ENCODE measurements at places on chromosomes 16 and 17.

DNA sequence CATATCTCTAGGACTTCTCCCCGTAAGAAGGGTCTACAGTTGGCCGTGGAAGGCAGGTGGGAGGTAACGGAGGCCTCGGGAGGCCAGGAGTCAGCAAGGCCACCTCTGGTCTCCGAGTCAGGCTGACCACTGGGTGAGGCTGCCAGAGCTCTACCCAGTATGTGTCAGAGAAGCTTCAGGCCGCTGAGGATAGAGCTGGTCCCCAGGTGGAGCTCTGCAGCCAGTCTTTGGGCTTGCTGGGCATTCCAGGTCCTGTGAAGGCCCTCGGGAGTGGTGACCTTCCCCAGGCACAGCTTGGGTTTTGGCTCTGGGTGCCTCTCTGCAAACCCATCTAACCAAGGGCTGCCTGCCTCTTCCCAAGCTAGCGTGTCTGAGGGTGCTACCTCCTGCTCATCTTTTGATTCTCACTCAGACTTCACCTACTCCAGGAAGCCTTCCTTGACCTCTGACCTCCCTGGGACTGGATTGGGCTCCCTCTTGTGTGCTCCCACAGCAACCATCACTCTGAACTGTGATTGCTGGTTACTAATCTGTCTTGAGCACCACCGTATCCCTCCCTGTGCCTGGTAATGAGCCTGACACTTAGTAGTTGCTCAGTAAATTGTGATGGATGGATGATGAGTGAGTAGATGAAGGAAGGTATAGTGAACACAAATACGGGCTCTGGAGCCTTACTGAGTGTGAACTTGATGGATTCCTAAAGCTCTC is 22.3 kb downstream of the RHBDL3 start:
- no peak for DNase-seq

- no peak for DNase-seq
Measured at GRCh38 chr16:87046235-87046634, 271.0 kb downstream of the C16orf95 start.

- DNase-seq = no peak
Measured at GRCh38 chr17:17514361-17514992, 18.3 kb upstream of the RASD1 start.

DNA sequence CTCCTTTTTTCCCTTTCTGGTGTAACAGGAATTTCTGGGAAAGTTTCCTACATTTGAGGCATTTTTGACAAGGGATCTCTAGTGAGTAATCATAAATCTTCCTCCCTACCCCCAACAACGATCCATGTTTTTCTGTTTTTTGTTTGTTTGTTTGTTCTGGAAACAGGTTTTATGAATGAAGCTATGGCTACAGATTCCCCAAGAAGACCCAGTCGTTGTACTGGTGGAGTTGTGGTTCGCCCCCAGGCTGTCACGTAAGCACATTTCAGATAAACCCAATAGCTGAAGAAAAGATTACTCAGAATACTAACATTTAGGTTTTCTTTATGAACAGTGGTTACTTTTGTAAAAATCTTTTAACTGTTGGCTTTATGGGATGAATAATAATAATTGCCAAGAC is 1.6 kb downstream of the BCAS3 start:
- DNase-seq = no peak

DNA sequence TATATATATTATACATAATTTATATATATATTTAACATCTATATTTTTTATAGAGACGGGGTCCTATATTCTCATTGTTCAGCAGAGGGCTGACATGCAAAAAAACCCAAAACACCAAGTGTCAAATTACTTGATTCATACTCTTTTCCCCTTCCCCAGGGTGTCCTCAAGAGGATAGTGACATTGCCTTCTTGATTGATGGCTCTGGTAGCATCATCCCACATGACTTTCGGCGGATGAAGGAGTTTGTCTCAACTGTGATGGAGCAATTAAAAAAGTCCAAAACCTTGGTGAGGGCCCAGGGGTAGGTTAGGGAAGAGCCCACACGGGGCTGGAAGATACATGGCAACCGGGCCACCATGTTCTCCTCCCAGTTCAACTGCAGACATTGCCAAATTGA is 11.0 kb downstream of the ITGAM start:
- no peak for DNase-seq

DNA sequence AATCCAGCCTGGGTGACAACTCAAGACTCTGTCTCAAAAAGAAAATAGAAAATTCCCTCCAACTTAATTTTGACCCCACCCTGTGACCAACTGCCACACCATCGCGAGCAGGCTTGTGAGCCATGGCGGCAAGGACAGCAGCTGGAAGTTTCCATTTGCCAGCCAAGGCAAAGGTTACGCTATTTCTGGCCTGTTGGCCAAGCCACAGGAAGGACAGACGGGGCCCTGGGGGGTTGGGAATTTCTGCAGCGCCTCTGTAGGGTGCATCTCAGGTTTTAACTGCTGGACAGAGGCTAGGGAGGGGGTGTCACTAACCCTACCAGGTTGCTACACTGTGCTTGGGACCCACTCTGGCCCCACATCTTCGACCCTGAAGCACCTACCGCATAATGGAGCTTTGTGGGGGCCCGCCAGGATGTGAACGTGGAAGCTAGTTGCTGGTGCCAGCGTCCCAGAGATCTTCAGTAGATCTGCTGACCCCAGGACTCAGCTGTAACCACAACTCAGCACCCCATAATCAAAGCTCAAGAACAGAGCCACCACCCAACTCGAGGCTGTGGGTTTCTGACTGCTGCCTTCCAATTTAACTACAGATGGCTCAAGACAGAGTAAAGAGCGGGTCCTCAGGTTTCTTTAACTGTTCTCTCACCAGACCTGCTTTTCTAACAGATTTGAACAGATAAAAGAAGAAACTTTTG is 10.9 kb downstream of the KIFC3 start:
- no peak for DNase-seq

GRCh38 chr17:17181666-17182597 is 24.2 kb downstream of the PLD6 start:
- DNase-seq = no peak

- DNase-seq = peak; percentile 90
Measured at GRCh38 chr17:7561589-7562207, at the start of gene SENP3. SENP3 (plus strand) TSS chr17:7561919; CDS start chr17:7563077, 1,158 bp downstream.

DNA sequence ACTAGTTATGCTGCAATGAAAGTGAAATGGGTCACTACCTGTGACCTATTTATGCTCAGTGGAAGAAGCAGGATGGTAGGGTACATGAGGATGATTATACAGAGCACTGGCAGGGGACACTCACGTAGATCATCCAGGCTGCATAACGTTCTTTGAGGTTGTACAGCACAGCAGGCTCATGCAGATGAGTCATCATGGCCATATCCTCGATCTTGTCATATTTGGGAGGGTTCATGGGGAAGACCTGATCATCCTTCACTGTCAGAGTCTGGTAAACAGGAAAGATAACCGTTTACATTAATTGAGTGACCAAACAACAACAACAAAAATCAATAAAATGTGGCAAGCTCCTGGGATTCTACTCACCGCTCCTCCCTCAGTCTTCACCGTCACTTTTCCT is 2.1 kb downstream of the MYH2 start:
- DNase-seq = no peak

DNA sequence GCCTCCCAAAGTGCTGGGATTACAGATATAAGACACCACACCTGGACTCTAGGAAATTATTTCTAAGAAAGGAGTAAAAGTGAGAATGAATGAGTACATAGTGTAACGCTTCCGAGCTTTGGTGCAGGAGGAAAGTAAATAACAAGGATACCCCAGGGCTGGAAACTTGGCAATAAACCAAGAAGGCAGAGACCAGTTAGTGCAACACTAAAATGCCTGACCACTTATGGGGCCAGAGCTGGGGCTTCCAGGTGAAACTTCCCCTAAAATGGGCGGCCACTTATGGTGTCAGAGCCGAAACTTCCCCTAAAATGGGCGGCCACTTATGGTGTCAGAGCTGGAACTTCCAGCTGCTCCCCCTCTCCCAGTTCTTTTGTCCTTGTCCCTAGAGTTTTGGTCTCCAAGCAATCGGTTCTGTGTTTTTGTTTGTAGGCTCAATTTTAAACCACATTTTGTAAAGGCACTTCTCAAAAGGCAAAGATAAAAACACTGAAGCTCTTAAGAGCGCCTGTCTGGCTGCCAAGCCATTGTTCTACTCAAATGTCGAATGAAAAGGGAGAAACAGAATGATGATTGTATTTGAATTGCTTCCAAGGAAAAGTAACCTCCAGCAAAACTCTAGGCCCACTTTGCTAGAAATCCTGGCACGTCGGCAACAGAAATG is 63.9 kb downstream of the NXN start:
- DNase-seq = no peak

- DNase-seq = no peak
Measured at GRCh38 chr17:70034158-70034557, 40.9 kb upstream of the KCNJ16 start.

GRCh38 chr17:42325026-42325425 is 36.7 kb downstream of the STAT5A start:
- no peak for DNase-seq

GRCh38 chr17:73485130-73485529 is 159.1 kb downstream of the SDK2 start:
- DNase-seq = no peak

DNA sequence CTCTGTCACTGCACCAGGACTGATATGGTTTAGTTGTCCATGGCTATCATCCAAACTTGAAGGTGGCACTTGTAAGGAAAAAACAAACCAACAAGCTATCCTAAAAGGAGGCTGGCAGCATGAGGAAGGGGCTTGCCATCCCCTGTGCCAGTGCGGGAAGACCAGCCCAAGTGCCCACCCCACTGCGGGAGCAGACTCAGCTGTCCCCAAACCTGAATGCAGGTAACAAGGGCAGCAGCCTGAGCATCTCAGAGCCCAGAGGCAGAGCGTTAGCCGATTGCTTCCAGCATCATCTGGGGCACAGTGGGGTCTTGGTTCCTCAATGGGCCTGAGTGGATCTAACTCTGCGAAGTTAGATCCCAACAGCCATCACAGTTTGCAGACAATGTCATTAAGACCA is 29.2 kb upstream of the C16orf78 start:
- no peak for DNase-seq

DNA sequence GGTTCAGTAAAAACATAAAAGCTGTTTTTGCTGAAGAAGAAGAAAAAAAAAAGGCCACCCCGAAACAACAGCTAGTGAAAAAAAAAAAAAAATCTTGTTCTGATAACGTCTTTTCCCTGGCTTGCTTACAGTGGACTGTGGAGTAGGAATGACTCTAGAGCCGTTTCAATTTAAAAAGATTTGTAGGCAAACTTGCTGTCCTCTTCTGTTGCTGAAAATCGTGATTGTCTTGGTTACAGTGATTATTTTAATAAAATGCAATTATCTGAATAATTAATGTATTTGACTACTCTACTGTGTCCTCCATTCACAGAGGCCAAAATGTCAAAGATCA is 190.6 kb upstream of the TBX2 start:
- no peak for DNase-seq

GRCh38 chr17:29214215-29215146 is 32.2 kb upstream of the CRYBA1 start:
- DNase-seq = no peak

GRCh38 chr16:9372934-9373890 is 281.8 kb downstream of the HAPSTR1 start:
- DNase-seq = no peak

- no peak for DNase-seq
Measured at GRCh38 chr16:82625066-82625968, 1.5 kb upstream of the CDH13 start.

- DNase-seq = peak; percentile 40
Measured at GRCh38 chr16:30395155-30395991, at the start of gene ZNF48. ZNF48 (plus strand) TSS chr16:30395420; CDS start chr16:30395795, 375 bp downstream.

DNA sequence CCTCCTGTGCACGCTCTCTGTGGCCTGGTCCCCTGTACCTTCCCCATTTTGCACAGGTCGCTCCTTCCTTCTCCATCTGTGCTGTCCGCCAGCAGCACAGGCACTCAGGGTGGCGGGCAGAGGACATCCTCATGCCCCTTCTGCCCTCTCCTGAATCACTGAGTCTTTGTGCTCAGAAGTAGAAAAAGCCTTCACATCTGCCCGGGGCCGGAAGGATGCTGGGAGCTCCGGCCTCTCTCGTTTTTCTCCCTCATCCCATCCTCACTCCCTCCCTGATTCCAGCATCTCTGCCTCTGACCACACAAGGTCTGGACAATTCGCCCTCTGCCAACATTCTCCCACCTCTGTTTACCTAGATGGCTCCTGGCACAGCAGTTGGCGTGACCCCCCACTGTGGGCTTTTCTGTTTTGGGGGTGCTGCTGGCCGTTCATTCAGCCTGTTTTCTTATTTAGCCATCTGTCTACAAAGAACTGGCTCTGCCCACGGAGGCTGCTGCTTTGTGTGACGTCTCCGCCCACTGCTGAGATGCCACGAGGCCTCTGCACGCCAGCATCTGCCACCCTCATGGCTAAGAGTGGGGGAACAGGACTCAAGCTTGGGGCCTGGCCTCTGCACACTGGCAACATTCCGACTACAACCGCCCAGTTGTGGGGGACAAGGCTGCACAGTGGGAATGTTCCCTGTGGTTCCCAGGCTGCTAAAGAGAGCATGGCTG is 36.7 kb downstream of the SEC14L5 start:
- DNase-seq = no peak

DNA sequence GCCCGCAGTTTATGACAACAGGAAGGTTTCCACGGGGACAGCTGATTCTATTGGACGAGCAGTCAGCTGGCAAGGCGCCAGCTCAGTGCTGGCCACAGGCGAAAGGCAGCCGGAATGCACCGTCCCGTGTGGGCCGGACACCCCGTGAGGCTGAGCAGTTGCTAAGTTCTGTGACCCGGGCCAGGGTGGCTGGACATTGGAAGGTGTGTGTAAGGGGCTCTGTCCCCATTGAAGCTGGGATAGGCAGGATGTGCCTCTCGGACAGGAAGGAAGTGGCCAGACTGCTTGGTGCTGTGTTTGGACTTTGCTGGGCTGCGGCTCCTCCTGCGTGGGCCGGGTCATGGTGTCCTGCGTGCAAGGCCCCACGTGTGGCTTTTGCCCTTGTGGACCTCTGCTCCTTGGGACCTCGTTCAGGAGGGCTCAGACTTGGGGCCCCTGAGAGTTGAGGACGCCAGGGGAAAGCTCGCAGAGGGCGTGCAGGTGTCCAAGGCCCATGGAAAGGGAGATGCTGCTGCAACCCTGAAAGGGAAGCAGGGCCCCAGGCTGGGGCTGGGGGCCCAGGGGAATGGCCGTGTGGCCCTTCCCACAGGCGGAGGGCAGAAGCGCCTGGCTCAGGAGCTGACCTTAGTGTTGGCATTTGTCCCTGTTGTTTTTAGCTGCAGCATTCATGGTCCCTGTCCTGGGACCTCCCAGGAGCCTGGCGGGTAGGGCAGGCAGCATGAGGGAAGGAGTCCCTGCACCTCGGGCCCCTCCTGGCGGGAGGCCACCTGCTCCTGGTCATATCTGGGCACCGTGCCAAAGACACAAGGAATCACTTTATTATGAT is 10.0 kb downstream of the BAIAP2 start:
- DNase-seq = no peak

DNA sequence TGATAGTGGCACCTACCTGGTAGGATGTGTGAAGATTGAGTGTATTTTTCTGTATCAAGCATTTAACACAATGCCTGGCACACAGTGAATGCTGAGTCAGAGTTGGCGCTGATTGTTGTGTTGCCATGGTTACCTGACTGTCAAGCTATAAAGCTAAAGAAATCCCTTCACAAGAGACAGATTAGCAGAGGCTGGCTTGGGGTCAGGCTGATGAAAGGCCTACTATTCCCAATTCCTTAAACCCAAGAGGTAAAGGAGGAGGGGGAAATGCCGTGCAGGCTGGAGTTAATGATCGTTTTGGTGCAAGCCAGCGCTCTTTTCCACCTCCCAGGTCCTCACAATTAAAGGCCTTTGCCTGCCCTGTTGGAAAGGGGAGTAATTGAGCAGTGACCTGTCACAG is 5.9 kb downstream of the CLEC19A start:
- no peak for DNase-seq

GRCh38 chr17:3964203-3965117 is at the start of gene ATP2A3:
ATP2A3 (minus strand) TSS chr17:3964437; CDS start chr17:3964291, 146 bp downstream.
- DNase-seq = peak; percentile 70

- no peak for DNase-seq
Measured at GRCh38 chr17:74759941-74760340, 11.5 kb downstream of the NHERF1 start.

All from stimulated activated CD4-positive, alpha-beta T cell treated with anti-CD3 and anti-CD28 coated beads, Interleukin-4, amount 100 ng/mL, for 4 hours (primary cell).